Brain (organoid and tissue), 16 donors: ENCODE measurements at places on chromosomes 13 and 19. TPM values are rescaled to one million over a fixed set of nuclear protein-coding genes. Genes with fewer than 3 reads are reported as not detected.

DNA sequence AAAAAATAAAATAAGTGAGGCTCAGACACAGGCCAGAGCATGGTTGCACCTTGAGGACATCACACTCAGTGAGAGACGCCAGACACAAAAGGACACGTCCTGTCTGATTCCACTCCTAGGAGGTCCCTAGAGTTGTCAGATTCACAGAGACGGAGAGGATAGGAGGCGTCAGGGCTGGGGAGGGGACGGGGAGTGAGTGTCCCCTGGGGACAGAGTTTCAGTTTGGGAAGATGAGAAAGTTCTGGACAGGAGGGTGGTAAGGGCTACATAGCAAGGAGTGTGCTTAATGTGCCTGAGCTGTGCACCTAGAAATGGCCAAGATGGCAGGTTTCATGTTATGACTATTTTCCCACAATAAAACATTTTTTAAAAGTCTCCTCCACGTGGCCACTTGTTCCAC, 2.2 kb upstream of the GRIN3B start:
- DNase-seq = no peak

GRCh38 chr13:89372193-89372592, 1701.0 kb downstream of the SLITRK5 start:
- no peak for DNase-seq

DNA sequence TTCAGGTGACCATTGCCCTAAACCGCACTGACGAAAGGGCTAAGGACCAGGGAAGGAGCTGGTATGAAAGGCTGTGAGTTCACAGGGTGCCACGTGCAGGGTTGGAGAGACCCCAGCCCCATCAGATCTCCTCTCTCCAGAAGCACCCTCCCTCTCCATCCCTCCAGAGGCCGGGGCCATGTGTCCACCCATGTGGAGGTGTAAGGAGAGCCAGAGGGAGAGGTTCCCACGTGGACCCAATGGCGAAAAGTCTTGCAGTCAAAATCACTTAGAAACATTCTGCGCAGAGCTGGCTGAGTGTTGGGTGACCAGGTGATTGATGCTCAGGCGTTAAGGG, 168.3 kb downstream of the COL4A1 start:
- DNase-seq = no peak

- no peak for DNase-seq
Observed at GRCh38 chr13:111304041-111304544, 16.3 kb upstream of the TEX29 start.

DNA sequence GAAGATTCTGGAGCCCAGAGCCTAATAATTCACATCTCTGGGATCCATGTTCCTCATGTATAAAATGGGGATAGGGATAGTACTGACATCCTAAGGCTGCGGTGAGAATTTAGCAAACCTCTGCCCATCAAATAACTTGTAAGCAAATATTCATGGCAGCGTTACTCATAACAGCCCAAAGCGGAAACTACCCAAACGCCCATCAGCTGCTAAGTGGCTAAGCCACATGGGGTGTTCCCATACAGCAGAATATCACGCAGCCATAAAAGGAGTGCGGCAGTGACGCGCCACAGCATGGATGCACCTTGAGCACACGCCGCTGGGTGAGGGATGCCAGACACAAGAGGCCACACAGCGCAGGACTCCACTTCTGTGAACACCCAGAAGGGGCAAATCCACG, 19.7 kb downstream of the VRK3 start:
- DNase-seq = no peak

Gene CRB3
- polyA plus RNA-seq = 5.4 TPM

- no peak for DNase-seq
Observed at GRCh38 chr19:10631874-10632273, 6.5 kb downstream of the SLC44A2 start.

DNA sequence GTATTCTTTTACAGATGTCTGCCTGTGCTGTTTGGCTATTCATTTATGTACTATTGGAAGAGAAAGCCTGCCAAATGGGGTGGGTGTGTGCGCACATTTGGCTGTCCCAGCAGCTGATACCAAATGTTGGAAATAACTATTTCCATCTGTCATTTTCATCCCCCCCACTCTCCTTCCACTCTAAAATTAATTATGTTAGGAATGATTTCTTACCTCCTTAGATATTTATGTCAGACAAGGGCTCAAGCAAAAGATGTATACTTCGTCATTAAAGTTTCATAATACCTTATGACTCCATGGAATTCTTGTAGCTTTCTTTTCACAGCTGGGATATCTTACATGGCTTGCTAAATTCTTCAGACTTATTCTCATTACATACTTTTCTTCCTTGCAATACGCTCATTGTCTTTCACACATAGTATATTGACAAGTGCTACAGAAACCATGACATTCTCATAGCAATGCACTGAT, 18.6 kb downstream of the ITM2B start:
- no peak for DNase-seq

- no peak for DNase-seq
Observed at GRCh38 chr13:74696148-74696922, 562.1 kb upstream of the KLF12 start.

DNA sequence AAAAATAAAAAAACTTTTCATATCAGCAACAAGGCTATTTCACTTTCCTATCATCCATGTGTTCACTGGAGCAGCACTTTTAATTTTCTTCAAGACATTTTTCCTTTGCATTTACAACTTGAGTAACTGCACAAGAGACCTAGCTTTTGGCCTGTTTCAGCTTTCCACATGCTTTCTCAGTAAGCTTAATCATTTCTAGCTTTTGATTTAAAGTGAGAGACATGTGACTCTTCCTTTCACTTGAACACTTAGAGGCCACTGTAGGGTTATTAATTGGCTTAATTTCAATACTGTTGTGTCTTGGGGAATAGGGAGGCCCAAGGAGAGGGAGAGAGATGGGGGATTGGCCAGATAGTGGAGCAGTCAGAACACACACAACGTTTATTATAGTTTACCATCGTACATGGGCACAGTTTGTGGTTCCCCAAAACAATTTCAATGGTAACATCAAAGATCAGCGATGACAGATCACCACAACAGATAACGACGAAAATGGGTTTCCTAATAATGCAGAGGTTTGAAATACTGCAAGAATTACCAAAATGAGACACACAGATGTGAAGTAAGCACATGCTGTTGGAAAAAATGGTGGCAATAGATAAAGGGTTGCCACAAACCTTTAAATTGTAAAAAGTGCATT, 117.6 kb downstream of the GGACT start:
- DNase-seq = no peak

DNA sequence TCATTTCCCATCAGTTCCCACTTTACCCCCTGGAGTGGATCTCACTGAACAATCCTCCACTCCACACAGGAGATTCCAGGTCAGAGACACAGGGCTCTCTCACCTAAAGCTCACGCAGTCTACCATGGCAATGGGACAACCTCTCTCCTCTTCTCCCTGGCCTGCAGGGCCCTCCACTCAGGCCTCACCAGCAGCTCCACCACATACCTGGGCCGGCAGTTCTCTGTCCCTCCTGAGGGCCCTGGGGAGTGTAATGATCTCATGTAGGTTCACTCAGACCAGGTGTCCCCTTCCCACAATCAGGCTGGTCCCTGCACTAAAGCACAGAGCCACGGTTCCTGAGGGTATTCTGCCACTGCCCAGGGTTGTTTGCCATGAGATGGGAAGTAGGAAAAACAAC, 15.6 kb downstream of the CEACAM3 start:
- DNase-seq = no peak

DNA sequence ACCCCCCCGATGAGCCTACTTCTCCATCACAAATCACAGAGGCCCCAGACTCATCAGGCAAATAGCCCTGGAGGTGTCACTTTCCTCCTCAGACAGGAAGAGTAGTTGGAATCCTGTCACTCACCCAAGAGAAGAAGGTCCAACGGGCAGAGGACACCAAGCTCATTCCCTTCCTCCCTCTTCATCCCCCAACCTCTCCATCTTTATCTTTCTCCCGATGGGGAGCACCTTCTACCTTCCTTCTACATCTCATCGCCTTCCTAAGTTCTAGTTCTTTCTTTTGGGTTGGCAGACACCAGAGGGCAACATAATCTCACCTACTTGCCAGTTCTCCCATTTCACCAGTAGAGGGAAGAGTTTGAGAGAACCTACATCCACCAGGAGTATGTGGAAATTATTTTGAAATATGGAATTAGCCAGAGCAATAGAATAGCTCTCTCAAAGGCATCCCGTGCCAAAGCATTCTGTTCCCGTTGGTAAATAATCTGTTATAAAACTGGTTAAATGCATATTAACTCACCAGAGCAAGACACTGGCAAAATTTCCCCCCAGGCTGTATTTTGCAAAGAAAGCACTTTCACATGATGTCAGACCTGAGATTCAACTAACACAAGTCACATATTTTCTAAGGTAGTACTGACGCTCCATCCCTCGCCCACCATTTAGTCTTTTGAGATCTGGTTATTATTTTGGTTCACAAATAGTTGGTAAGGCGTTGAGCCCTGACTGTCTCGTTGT, 55.0 kb downstream of the ZIC5 start:
- DNase-seq = peak; percentile 53

- DNase-seq = no peak
Observed at GRCh38 chr13:42270857-42271215, 1.1 kb upstream of the AKAP11 start.

Gene PABPC3
- polyA plus RNA-seq = 0.12 TPM

Gene TARM1
- not detected for polyA plus RNA-seq

Gene RNF113B
- not detected for polyA plus RNA-seq

GRCh38 chr19:13275016-13275722, 125.0 kb downstream of the IER2 start:
- no peak for DNase-seq

DNA sequence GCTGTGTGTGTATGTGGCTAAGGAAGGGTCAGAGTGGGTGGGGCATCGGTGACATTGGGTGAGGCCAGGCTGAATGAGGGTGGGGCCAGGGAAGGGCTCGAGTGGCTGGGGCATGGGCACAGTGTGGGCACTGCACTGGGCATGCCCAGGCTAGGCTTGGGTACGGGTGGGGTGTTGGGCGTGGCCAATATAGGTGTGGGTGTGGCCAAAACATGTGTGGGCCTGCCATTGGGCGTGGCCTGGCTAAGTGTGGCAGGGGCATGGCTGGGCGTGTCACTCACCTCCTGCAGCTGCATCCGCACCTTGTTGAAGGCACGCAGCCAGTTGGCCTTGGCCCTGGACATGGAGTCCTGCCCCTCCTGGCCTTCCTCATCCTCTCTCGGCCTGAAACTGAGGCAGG, 33.2 kb downstream of the UNC13A start:
- no peak for DNase-seq

DNA sequence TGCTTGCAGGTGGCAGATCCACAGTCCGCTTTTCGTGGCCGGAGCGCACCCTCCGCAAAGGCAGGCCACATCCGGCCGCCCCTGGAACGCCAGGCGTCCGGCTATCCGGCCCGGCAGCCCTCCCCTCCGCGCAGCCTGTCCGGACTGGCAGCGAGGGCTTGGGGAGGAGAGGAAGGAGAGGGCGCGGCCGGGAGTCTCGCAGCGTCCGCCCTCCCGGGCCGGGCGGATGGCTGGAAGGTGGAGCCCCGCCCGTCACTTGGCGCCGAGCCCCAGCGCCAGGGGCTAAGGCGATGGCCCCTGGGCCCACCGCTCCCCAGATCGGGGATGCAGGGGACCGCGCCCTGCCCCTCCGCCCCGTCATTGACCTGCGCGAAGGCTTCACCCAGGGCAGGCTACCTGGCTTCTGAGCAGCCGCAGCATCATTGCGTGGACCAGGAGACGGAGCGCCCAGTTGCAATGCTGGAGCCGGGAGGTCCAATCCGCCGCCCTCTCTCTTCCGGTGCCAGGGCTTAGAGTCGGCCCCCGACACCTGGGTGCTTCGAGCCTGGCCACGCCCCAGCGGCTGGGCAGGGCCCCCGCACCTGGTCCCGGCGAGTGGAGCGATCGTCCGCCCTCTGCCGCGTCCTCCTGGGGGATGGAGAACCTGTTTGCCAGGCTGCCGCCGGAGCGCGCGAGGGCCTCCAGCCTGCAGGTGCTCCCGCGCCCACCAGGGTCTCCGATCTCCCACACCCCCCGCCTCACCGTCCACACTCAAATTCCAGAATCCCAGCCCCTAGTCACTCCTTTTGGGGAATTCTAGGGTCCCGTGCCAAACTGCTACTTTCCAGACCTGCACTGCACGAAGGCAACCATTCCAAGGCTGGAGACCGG, at the start of gene FUT1:
FUT1 (minus strand) TSS at position 146 of the 870 bp plus-strand sequence. CDS start 1,360 bp downstream, outside the sequence.
- no peak for DNase-seq
